ENCODE measurements at places on chromosomes 16 and 17. TPM values are rescaled to one million over a fixed set of nuclear protein-coding genes. Genes with fewer than 3 reads are reported as not detected.

DNA sequence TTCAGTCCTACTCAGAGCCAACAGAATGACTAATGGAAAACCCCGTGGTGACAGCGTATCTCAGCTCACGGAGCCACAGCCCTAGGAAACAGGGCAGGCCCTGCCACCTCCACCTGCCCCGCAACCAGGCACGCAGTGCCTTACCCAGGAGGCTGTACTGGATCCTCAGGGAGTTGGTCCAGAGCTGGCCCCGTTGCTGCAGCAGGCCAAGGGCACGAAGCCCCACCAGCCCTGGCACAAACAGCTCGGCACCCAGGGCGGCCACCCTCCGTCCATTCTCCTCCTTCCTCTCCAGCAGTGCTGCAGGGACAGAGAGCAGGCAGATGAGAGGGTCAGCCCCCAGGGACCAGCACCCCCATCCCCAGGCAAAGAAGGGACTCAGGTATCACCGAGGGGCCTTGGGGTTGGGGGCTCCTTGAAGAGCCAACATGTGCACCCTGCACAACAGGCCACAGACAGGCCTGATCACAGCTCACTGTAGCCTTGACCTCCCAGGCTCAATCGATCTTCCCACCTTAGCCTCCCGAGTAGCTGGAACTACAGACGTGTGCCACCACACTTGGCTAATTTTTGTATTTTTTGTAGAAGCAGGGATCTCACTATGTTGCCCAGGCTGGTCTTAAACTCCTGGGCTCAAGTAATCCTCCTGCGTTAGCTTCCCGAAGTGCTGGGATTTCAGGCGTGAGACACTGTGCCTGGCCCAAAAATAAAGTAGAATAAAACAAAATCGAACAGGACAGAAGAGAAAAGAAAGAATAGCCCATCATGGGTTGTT lies 115.7 kb downstream of the RMI2 start:
- DNase-seq, result no peak

- DNase-seq, result no peak
Measured at GRCh38 chr17:50872710-50873424, 6.7 kb upstream of the TOB1 start.

GRCh38 chr17:48593840-48594537 lies 410 bp upstream of the HOXB5 start:
- peak; percentile 81 for DNase-seq

GRCh38 chr16:70697594-70698170 lies 11.8 kb upstream of the MTSS2 start:
- DNase-seq, result no peak

DNA sequence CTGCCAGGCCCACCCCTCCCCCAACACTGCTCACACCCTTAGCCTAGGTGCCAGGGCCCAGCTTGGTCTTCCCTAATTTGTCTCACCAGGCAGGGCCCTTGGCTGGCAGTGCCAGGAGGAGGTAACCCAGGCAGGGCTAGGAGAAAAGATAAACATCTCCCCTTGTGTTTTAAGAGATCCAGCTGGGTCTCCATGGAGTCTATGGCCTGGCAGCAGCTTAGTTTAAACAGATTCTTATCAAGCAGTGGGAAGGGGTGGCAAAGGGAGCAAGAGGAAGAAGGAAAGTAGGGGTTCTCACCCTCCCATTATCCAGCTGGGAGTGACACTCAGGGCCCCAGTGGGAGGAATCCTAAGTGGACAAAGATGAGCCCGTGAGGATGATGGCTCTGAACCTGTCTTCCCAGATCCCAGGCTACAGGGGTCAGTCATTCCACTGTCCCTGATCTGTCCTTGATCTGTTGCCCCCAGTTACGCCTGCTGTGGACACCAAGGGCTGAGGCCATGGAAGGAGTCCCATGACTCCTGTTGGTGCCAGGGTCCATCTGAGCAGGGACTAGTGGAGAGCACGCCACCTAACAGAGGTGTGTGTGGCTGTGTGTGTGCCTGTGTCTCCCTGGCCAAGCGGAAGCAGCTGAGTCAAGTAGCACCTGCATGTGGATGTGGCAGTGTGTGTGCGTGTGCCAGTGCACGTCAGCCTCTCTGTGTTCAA lies 47.4 kb upstream of the MEIOC start:
- no peak for DNase-seq

- DNase-seq, result no peak
Measured at GRCh38 chr16:78624366-78624765, 524.9 kb downstream of the WWOX start.

- no peak for DNase-seq
Measured at GRCh38 chr17:57285701-57286100, 29.4 kb downstream of the MSI2 start.

The WNT3 gene
- polyA plus RNA-seq, result 5.9 TPM

The ATAD5 gene
- polyA plus RNA-seq, result 4.5 TPM

The KIF2B gene
- not detected for polyA plus RNA-seq

The OR4D1 gene
- not detected for polyA plus RNA-seq

All from A549 (cell line).